ENCODE measurements at places on chromosomes 4 and X.

DNA sequence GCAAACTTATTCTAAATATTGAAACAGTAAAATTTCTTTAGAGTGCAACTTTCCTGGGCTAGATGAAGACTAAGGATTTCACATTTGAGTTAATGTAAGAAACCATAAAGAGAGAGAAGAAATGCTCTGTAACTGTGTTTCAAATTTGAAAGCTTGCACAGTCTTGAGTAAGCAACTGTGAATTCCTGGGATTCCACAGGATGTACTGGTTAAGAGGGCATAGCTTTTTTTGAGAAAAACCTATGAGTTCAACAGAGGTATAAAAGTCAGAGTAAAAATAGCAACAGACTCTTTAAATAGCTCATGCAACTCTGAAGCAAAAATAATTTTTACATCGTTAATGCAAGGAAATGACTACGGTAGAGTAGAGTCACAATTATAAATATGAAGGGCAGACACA is 25.5 kb downstream of the ZNF330 start:
- peak; percentile 74 for DNase-seq

GRCh38 chr4:41369680-41370079 is 113.0 kb downstream of the UCHL1 start:
- DNase-seq = no peak

DNA sequence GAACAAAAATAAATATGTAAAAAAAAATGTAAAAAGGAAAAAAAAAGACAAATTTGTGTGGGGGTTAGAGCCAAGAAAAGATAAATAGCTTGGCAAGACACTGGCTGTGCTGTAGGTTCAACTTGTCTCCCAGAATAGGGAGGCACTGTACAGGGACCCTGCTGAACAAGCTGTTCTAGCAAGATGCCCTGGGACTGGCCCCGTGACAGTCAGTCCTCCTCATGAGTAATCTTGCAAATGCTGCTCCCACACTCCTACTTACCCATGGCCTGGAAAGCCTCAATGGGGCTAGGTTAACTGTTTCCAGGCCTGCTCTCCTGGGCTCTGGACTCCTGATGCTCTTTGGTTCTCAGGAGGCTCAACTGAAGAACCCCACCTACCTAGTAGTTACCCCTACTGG is 106.8 kb downstream of the ATG4A start:
- peak; percentile 45 for DNase-seq

- DNase-seq = no peak
Observed at GRCh38 chrX:153576961-153577360, 22.0 kb downstream of the CCNQ start.

- no peak for DNase-seq
Observed at GRCh38 chr4:26458157-26458561, 32.1 kb downstream of the CCKAR start.

DNA sequence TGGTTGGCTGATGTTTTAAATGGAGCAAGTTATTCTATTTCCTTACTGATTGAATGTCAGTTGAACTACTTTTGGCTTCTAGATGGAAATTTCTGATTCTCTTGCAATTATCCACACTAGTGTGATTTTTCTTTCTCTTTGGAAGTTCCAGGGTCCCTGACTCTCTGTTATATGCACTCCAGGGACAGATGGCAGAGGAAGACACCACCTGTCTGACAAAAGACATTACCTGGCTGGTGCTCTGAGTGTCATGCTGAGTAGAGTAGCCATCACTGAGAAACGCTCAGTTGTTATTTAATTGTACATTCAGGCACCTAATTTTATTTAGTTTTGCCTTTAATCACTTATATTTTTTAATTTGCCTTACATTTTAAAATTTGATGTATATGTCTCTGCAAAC is 105.4 kb upstream of the TLL1 start:
- DNase-seq = no peak

DNA sequence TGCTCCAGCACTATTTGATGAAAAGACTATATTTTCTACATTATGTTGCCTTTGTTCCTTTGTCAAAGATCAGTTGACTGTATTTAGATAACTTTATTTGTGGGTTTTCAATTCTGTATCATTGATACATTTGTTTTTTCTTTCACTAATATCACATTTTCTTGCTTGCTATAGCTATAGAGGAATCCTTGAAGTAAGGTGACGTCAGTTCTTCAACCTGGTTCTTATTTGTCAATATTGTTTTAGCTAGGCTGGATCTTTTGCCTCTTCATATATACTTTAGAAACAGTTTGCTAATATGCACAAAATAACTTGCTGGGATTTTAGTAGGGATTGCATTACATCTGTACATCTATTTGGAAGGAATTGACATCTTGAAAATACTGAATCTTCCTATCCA is 21.0 kb downstream of the TECRL start:
- no peak for DNase-seq

DNA sequence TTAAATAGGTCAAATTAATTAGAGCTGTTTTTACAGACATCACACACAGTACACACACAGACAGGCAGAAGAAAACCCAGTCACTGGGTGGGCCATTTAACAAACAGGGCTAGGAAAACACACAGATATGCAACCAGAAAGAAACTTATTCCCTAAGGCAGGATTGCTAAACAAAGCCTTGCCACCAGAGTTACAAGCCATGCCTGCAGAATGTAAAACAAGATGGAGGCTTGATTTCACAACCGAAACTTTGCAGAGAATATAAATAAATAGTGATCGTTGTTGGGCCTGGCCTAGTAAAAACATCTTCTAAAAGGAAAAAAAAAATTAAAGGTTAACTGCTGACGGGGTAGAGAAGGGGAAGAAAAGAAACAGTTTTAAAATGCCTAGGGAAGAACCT is 212.3 kb downstream of the NAP1L3 start:
- no peak for DNase-seq
